ENCODE measurements at places on chromosomes 6 and 20.

DNA sequence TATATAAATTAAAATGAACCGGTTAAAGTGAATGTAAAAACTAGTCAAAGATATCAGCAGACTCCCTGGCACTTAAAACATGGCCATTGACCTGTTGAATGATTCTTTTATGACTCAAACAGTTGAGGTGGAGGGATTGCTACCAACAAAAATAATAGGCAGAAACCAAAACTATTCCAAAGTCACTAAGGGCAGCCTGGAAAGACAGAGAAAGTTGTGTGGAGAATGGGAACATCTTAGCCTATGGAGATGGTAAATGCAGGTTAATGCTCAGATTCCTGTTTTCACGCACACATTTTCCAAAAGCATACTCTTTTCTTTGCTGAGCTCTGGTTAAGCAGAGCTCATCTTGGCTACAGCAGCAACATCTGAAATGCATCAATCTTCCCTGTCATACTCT lies 553.5 kb downstream of the HACE1 start:
- no peak for DNase-seq

DNA sequence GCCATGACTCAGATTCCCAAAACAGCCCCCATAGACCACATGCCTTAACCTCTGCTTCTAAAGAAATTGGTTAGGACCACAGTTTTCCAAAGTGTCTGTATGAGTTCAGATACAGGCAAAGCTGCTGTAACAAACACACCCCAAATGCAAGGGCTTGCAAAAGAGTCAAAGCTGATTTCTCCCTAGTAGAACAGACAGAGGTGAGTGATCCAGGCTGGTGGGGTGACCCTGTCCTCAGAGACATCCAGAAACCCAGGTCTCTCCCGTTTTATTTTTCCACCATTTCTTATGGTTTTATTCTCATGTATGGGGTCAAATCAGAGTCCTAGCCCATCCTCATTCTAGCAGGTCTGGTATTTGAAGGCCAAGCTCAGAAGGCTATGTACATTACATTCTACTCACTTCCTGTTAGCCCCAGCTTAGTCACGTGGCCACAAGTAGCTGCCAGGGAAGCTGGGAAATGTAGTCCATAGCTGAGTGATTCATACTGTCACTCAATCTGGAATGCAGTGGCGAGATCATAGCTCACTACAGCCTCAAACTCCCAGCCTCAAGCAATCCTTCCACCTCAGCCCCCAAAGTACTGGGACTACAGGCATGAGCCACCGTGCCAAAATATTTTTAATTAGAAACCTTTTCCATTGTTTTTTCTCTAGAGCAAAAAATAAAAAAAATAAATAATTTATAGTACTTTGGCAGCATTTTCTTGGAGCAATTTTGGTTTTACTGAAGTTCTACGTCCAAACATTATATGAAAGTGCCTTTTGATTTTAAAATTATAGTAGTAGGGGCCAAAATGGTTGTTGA lies 175.2 kb downstream of the ZMYND8 start:
- DNase-seq, result no peak

- no peak for DNase-seq
These were observed 49.5 kb downstream of the SRC start for GRCh38 chr20:37395410-37395797.

DNA sequence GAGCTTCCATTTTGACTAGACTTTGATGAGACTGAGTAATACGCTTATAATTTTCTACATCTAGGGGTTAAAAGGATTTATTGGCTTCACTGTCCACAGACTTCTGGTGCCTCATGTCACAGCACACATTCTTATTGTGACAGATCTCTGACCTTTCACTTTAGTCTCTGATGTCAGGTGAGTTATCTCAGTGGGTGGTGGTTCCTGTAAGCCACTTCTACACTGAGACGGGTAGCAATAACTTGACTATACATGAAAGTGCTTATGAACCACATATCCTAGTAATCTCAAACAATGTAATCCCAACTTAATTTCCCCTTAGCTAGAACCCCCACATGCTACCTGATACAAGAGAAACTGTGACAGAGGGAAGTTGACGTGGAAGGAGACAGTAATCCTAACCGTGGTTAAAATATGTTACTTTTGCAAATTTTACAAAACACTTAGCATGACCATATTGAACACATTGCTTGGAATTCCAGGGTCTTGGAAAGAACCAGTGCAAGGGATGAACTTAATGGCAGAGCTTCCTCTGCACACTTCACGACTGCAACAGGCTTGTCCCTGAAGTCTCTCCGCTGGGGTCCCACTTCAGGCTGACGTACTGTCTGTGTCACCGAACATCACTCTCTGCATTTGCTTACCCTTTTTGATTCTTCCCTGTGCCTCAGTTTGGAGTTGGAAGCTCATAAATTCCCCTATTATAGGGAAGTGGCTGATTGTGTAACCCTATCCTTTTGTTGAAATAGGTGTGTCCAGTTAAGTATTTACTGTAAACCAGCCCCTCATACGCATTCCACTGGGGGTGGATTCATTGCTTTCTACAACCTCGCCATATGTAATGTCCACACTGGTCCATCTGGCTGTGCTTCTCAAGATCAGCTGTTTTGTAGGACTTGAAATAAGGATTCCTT lies 6.4 kb upstream of the TRIM40 start:
- no peak for DNase-seq

- no peak for DNase-seq
These were observed 10.0 kb downstream of the TRERF1 start for GRCh38 chr6:42441697-42442081.

DNA sequence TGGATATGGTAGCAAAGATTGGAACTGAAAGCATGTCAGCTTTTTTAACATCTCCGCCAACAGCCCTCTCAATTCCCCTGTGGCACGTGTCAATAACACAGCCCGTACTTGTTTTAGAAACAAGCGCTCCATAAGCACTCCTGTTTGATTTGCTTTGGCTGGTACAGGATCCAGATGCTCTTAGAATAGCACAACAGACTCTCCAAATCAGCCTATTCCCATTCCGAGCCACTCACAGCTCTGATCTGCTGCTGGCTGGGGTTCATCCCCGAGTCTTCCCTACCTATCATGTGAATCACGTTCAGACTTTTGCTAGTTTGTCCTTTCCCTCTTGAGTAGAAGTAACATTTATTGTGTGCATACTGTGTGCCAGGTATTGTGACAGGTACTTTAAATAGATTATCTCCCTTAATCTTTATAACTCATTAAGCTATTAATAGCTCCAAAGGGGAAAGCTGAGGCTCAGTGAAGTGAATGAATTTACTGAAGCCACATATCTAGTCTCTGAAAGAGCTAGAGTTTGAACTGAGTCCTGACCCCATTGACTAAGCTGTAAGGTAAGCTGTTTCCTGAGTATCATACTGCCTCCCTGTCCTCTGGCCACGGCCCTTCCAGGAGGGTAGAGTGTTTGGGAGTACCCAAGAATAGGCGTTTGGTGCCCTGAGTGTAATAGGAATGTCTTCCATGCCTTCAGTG lies 46.7 kb downstream of the RALY start:
- DNase-seq, result no peak

GRCh38 chr6:80022803-80023202 lies 18.4 kb downstream of the TTK start:
- no peak for DNase-seq

DNA sequence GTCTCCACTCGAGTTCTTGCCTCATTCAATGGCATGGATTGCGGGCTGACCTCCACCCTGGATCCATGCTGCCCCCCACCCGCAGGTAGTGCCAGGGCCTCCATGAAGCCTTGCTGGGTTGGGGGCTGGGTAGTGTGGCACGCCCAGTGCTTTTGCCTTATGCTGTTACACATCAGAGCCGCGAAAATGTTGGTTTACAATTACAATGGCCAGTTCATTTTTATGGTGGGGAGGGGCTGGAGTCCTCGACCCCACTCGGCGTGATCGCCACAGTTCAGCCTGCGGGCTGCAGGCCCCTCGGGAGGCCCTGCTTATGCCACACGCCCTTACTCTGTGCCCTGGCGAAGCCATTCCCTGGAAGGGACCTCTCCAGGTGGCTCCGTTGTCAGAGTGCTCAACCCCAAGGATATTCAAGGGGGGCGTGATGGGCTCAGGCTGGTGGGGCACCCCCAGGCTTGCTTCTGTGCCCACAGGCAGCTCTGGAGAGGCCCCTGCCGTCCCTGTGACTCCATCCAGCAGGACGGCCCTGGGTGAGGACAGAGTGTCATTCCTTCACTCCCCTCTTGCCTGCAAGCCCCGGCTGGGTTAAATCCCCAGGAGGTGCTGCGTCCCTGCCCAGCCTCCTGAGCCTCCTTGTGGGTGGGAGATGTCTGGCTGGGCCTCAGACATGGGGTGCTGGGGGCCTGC lies 14.8 kb downstream of the ITPA start:
- no peak for DNase-seq

DNA sequence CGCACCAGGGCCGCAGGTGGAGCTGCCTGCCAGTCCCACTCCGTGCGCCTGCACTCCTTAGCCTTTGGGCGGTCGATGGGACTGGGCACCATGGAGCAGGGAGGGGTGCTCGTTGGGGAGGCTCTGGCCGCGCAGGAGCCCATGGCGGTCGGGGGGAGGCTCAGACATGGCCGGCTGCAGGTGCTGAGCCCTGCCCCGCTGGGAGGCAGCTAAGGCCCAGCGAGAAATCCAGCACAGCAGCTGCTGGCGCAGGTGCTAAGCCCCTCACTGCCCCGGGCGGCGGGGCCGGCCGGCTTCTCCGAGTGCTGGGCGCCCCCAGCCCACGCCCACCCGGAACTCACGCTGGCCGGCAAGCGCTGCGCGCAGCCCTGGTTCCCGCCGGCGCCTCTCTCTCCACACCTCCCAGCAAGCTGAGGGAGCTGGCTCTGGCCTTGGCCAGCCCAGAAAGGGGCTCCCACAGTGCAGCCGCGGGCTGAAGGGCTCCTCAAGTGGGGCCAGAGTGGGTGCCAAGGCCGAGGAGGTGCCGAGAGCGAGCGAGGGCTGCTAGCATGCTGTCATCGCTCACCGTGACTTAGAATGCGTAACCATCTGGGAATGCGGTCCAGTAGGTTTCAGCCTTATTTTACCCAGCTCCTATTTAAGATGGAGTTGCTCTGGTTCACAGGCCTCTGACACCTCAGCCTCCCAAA lies 77.3 kb downstream of the C6orf52 start:
- DNase-seq, result no peak

DNA sequence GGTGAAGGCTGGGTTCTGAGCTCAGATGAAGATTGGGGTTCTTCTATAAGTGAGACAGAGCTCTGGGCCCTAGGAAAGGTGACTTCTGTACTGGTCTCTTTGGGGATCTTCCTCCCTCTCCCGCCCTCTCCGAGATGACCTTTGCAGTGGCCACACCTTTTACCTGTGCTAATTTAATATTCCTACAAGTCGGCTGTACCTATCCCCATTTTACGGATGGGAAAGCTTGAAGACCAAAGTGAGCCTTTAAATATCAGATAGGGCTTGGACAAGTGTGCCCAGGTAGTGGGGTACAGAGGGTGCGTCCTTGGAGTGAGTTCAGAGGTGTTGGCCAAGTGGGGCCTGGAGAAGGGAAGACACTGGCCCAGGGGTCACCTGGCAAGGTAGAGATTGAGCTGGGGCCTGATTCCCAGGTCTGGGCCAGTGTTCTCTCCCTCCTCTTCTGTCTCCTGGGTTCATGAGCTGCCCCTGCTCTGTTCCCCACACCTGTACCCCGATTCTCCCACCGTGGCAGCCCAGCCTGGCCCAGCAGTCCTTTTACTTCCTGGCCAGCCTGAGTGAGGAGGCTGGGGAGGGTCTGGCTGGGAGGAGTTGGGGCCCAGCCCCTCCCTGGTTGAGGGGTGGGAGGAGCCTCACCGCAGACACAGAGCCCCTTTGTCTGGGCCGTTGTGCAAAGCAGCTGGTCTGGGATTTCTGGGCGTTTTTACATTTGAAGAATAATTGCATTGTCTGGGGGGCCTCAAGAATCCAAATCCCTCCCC lies 152.1 kb upstream of the RNF24 start:
- DNase-seq, result no peak

DNA sequence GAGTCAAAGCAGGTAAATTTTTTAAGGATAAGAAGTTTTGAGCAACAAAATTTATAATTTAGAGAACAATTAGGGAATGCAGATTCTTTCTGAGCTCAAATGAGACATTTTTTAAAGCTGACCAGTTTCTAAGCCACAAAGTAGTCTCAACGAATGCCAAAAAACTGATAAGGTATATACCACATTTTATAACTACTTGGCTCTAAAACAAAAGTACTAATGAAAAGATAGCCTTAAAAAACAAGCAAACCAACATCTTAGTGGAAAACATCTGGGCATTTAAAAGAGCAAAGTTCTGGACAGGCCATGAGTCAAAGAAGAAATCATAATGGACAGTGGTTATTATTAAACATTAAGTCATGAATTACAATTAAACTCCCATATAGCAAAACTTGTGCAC lies 23.2 kb upstream of the RNF146 start:
- no peak for DNase-seq

GRCh38 chr6:117521791-117522502 lies 39.5 kb downstream of the DCBLD1 start:
- DNase-seq, result no peak

GRCh38 chr6:124446961-124447360 lies 515.3 kb upstream of the RNF217 start:
- no peak for DNase-seq

DNA sequence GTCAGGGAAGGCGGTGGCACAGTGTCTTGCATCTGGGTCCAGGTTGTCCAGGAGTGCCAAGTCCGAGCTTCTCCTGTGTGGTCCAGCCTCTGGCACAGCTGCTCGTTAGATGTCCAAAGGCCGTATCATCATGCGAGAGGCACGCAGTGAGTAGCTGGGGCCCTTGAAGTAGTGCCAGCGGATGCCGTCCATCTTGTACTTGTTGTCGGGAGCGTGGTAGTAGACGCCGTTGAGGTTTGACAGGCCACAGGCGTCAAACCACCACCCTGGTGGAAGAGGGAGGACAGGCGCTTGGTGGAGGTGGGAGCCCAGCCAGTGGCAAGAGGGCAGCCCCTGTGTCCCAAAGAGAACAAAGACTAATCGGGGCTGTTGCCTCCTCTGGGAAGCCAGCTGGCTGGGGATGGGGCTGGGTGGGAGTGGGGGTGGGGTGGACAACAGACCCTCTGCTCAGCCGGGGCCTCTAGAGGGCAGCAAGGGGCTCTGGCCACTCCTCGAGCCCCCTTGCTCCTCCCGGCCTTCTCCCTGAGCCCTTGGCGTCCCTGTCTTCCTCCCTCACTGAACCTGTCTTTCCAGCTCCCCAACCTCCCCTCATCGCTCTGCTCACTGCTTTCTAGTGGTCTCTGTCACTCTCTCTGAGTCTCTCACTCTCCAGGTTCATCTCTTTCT lies 39.5 kb downstream of the FAM110A start:
- no peak for DNase-seq

DNA sequence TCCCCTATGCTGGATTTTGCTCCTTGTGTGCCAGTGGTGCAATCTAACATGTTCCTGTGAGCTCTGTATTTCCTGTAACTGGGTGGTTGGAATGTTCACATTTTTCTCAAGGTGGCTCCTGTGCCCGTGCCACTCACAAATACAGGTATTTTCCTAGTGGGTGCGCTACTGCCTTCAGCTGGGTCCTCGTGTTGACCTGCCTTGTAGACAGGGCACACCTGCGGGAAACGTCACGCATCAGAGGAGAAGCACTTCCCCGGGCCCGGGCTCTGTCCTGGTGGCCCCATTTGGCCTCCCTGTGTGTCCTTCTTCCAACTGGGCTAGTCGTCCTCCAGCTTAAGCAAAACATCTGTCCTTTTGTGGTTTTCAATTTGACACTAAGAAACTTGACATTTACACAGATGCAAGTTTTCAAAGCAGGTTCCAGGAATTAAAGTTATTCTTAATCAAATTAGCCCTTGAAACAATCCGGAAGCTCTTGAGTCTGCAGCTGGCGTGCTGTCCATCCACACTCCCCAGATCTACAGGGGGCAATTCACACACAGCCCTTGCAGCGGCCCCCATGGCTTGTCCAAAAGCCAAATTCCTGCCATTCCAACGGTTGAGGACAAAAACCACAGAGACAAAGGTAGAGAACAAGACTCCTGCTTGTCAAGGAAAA lies 275.1 kb downstream of the CDC5L start:
- DNase-seq, result no peak
